ENCODE measurements at places on chromosomes 5 and 9. TPM values are rescaled to one million over a fixed set of nuclear protein-coding genes. Genes with fewer than 3 reads are reported as not detected.

- DNase-seq, result no peak
Measured at GRCh38 chr5:157971571-157972216, 112.7 kb upstream of the CLINT1 start.

GRCh38 chr9:73539881-73540390 is 388.3 kb downstream of the ANXA1 start:
- DNase-seq, result no peak

CAMK2A gene
- 1.8 TPM for total RNA-seq

- DNase-seq, result peak; percentile 20
Measured at GRCh38 chr9:84331119-84331809, 9.3 kb downstream of the SLC28A3 start.

DNA sequence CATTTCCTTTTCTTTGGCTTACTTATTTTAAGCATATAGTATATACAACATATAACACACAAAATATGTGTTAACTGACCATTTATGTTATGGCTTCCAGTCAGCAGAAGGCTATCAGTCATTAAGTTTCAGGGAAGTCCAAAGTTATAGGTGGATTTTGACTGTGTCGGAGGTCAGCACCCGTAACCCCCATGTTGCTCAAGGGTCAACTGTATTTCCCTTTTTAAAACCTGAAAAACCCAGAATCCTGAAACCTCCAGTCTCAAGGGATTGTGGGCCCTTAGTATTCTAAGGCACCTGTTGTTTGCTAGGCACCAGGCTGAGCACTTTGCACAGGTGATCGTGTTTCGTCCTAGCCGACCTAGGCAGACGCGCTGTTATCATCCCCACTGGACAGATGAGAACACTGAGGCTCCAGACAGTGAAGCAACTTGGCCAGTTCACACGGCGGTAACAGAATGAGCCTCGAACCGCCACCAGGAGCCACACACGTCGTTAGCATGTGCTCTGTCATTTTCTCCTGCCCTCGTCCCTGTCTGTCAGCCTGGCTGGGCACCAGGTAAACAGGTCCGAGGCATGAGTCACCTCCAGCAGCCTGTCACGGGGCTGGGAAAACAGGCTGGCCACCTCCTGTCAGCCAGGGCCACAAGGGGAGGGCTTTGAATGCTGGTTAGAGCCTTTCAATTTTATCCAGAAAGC is 39.9 kb downstream of the DUSP1 start:
- no peak for DNase-seq

GRCh38 chr9:93264338-93265125 is 80.6 kb downstream of the WNK2 start:
- DNase-seq, result no peak

DNA sequence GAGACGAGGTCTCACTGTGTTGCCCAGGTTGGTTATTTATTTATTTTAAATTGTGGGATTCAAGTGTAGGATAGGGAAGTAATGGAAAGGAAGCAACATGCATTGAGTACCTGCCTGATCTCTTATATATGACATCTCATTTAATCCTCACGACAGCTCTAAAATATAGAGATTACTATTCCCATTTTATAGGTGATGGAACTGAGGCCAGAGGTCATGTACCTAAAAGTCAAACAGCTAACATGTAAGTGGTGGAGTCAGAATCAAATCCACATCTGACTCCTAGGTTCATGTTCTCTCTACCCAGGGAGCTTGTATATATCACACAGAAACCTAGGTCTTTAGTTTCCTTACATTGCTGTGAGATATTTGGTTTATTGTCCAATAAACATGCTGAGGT is 26.1 kb upstream of the MATR3 start:
- DNase-seq, result no peak

DNA sequence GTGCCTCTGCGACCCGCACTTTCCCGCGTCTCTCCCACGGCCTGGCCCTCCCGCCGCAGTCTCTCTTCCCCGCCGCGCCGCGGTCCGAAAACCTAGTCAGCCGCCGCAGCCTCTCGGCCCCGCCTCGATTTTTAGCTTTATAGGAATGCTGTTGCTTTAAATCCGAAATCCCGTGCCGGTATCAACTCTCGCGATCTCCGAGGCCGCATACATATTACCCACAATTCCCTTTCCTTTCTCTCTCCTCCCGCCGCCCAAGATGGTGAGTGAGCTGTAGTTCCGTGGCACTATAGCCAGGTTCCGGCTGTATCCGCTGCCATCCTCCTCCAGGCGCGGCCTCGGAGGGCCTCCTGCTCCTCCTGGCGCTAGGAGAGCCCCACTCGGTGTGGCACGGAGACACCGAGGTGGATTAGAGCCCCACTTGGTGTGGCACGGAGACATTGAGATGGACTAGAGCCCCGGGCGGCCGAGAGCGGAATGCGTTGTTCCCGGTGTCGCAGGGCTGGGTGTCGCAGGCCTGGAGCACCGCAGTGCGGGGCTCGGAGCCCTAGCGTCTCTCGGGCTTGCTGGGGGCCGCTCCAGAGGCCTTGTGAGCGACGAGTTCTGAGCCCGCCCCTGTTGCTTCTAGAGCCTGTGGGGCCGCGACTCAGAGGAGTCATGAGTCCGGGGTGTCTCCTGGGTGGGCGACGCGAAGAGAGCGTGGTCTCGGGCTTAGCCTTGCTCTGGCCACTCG is at the start of the genes MED22 and RPL7A:
TSS of gene MED22 (minus strand) at position 147 of the 733 bp plus-strand sequence. CDS start 1,469 bp downstream, outside the sequence.
TSS of gene RPL7A (plus strand) at position 234 of the 733 bp plus-strand sequence. CDS start at position 260, 26 bp downstream.
- DNase-seq, result peak; percentile 94

UBAP1 gene
- total RNA-seq, result 21.6 TPM

DNA sequence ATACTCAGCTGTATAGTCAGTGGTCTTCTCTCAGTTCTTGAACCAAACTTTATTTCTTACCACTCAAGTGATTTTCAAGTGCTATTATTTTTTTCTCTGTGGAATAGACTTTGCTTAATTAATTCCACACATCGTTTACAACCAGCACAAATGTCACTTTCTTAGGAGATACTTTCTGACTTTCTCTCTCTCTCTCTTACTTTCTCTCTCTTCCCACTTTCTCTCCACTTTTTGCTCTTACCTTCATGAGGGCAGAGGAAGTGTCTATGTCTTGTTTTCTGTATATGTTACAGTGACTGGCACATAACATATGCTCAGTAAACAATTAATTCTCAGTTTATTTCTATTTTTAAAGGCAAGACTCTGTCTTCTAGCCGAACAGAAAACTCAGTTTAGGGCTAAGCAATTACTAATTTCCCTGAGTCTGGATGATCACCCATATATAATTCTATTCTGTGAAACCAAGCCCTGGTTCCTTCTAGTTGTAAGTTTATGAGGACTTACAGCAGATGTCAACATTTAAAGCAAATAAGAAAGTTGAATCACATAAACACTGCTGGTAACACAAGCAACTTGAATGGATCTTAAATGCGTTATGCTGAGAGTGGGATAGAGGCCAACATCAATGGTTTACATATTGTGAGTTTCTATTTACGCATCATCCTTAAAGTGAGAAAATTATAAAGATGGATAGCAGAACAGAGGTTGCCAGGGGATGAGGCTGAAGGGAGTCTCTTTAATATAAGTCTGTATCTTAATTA is 791.4 kb downstream of the MTRR start:
- DNase-seq, result no peak

- no peak for DNase-seq
Measured at GRCh38 chr5:146082798-146083197, 22.6 kb downstream of the PLAC8L1 start.

- DNase-seq, result no peak
Measured at GRCh38 chr9:114226246-114227055, 71.1 kb downstream of the COL27A1 start.

SHLD3 gene
- total RNA-seq, result 9.9 TPM

FAM120AOS gene
- total RNA-seq, result 41.1 TPM

DNA sequence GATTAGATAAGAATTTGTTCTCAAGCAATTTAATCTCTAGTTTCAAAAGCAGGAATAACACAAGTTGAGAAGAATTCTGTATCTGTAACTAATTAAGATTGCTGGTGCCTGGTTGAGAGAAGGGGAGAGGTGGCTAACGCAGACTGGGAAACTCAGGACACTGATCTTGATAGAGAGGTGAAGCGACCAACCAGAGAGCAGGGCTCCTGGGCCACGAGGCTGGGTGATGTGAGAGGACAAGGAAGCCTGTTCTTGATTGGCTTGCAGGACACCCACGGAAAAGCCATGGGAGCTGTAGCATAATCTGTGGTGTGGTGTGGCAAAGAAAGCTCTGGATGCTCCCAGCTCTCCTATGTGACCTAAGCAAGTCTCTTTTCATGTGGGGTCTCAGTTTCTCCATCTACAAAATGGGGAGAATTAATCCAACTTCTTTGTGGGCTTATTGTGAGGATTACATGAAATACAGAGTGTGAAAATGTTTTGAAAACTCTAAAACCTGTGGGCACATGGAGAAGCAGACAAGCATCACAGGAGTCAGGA is 594.1 kb upstream of the BRINP1 start:
- no peak for DNase-seq

UGCG gene
- 79.2 TPM for total RNA-seq

- no peak for DNase-seq
Measured at GRCh38 chr9:92726971-92727715, 37.5 kb downstream of the BICD2 start.

ZDHHC11B gene
- 1.4 TPM for total RNA-seq

- no peak for DNase-seq
Measured at GRCh38 chr9:76516350-76516749, 57.4 kb downstream of the GCNT1 start.

GRCh38 chr9:706073-706472 is 135.4 kb upstream of the DMRT1 start:
- DNase-seq, result no peak

GRCh38 chr5:177557041-177557647 is 2.8 kb upstream of the FAM193B start:
- no peak for DNase-seq

NREP gene
- 372 TPM for total RNA-seq

DNA sequence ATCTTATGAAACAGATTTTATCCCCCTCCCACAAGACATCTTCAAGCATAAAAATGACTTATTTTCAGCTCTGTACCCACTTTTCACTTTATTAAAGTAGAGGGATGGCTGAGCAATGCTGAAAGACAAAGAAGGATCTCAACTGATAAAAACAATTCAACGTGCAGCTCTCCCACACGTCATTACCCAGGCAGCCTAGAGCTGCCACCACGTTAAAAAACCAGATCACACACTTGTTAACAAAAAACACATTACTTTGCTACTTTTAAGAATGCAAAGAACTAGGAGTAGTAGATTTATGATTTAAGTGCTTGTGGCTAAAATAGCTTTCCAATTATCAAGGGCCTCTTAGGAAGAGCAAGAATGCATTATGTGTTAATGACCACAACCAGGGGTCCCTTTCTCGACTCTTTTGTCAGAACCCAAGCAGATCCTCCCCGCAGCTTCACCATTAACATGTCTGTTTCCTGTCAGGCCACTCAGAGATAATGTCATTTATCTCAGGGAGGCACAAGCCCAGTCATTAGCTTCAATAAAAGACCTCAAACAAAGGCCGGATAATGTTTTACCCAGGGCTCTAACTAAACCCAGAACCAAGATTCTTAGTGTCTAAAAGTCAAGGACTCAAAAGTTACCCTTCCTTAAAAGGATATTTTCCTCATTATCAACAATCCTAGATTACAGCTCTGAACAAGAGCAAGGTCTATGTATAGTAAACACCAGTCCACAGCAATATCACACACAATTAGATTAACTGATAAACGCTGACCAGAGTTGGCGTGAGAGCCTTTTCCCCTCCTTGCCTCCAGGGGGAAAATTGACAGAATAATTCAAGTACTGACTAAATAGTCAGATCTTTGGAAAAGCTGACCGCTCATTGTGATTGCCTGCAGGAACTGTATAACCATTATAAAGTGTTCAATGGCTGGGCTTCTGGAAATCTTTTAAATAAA is 7.5 kb downstream of the ZNF608 start:
- DNase-seq, result no peak

GRCh38 chr5:163682234-163682633 is 176.8 kb downstream of the MAT2B start:
- DNase-seq, result no peak

SVEP1 gene
- 80.5 TPM for total RNA-seq

PIP5K1B gene
- total RNA-seq, result 6.4 TPM

EPB41L4A gene
- total RNA-seq, result 49.4 TPM

All from urinary bladder (tissue), 4 donors.